ENCODE measurements at places on chromosomes 16 and 17.

GRCh38 chr17:79794659-79795511 lies 2.0 kb downstream of the CBX8 start:
- no peak for DNase-seq

GRCh38 chr17:21296097-21297025 lies 11.8 kb downstream of the MAP2K3 start:
- no peak for DNase-seq

- no peak for DNase-seq
These were observed 8.5 kb upstream of the PRSS22 start for GRCh38 chr16:2866431-2866830.

GRCh38 chr17:40022961-40023541 lies 7.8 kb downstream of the CSF3 start:
- DNase-seq: no peak
